ENCODE measurements at places on chromosomes 12 and 14.

- no peak for DNase-seq
Observed at GRCh38 chr14:50541159-50541567, 8.8 kb upstream of the MAP4K5 start.

GRCh38 chr14:54627540-54628363, 60.8 kb downstream of the SAMD4A start:
- DNase-seq = no peak

GRCh38 chr14:71108398-71109119, 201.3 kb downstream of the PCNX1 start:
- no peak for DNase-seq

DNA sequence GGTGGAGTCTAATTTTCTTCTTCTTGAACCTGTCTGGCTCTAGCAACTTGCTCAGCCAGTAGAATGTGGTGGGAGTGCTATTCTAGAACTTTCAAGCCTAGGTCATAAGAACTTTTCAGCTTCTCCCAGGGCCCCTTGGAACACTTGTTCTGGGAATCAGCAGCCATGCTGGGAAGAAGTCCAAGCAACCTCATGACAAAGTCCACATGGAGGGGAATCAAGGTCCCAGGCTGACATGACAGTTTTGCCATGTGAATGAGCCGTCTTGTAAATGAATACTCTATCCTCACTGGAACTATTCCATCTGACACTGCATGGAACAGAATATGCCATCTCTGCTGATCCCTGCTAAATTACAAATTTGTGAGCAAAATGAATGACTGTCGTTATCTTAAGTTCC, 214.2 kb upstream of the TBX3 start:
- DNase-seq = no peak

- DNase-seq = no peak
Observed at GRCh38 chr14:80956922-80957321, 1.5 kb downstream of the TSHR start.

DNA sequence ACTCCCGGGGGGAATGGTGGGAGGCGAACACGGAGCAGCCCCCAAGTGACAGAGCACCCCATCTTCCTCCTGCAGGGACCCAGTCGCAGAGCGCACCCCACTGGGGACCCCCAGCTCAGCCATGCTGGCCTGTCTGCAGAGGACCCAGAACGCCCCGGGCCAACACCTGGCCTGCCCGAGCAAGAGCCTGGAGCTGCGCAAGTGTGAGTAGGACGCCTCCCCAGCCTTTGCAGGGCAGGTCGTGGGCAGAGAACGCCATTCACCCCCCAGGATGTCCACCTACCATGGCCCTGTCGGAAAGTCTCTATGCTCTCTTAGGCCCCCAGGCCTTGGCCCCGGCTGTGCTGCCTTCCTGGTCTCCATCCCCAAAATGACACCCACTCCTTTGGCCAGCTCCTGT, 30.4 kb downstream of the FAM222A start:
- no peak for DNase-seq

DNA sequence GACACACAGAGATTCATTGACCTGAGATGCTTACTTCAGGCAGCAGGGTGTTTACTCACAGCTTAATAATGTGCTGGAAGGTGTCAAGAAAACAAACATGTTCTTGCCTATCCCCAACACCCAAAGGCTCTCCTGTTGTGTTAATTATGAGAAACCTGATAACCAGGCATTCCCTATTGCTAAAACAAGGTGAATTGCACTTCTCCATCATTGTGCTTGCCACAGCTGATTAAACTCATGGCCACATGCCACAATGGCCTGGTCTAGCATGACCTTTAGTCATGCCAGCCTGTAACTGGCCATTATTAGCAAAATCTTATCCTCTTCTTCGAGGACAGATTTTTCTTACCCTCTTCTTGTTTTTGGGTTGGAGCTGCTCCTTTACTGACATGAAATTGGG, 21.4 kb downstream of the SMOC1 start:
- DNase-seq = no peak

DNA sequence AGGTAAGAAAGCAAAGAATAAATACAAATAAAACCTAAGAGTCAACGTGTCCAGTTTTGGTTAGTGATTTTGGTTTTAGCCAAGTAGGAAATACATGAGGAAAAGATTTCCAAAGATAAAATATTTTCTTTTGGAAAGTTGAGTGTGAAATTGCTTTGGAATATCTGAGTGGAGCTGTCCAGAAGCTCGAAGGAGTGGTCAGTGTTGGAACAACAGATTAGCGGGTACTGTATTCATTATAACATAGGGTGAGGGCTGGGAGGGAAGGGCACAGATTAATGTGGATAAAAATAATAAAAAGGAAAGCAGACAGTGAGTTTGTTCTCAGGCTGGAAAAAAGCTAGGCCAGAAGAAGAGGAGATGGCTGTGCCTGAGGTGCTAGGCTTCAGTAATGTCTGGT, 101.5 kb upstream of the SLCO1C1 start:
- no peak for DNase-seq

- DNase-seq = no peak
Observed at GRCh38 chr12:108792361-108793292, 61.3 kb upstream of the CORO1C start.

DNA sequence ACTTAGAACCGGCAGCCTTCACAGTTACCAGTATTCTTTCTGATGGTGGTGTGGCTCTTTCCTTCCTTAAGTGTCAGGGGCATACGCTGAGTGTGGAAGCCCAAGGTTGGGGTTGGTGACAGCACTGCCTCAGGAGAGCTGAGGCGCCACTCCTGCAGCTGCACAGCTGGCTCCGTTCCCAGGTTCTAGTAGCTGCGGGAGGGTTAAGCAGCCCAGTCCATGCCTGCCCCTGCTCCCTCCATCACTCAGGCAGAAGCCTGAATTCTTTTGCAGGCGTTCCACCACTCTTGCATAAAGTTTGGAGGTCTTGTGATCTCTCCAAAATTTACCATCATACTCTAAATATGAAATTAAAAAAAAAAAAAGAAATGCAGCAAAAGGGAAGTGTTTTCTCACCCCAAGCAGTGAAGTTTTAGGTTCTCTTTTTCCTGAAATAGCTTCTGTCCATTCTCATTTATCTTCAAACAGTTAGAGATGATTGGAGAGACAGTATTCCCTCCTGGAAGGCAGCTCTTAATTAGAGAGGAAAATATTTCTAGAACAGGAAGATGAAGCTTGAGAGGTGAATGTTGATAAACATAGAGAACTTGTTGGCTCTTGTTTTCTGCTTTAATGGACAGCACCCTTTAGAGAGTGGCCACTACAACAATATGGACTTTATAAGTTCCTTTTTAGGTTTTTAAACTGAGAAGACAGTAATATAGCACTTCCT, 136.1 kb downstream of the FGD4 start:
- no peak for DNase-seq

- no peak for DNase-seq
Observed at GRCh38 chr12:66270613-66271012, 31.7 kb upstream of the HELB start.

DNA sequence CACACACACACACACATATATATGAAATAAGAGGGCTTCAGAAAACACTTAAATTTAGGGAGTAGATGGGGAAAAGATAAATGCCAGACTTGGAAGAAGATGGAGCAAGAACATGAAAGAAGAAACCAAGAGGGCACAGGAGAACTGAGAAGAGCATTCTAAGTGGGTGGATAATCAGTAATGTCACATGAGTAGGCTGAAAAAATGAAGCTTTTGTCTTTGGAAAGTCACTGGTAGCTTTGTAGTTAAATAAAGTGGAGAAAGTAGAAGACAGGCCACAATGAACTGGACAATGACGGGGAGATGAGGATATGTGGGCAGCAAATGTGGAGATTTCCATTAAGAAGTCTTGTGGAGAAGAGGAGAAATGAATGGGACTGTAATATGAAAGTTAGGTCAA, 2.2 kb upstream of the ZC2HC1C start:
- DNase-seq = no peak

DNA sequence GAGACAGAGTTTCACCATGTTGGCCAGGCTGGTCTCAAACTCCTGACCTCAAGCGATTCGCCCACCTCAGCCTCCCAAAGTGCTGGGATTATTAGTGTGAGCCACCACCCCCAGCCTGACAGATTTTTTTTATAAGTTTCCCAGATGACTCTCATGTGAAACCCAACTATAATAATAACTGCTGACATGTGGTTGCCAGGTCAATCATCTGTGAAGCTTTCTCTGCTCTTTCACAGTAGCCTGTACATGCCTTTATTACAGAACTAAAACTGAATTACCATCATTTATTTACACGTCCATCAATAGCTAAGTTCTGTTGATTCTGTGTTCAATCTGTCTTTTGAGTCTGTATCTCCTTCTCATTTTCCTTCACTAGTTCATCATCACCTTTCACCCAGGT, 218.5 kb downstream of the RPS29 start:
- DNase-seq = no peak

DNA sequence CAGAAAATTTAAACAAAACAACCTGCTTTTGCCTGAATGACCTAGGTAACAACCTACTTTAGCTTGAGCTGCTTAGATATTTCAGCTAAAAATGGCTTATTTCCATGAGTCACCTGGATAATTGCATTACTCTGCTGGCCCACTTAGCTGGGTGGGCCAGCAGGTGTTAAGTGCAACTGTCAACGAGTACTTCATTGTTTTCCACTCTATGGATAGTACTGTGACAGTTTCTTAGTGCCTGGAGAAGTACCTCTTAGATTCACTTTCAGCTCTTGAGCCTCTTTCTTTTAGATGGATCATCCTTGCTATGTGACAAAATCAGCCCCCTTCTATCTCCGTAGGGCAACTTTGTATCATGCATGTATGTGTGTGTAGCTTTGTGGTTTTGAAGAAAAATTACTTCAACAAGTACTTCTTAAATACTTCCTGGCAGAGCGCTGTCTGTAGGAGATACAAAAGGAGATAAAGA, 368.2 kb upstream of the ATP2B1 start:
- DNase-seq = no peak

- no peak for DNase-seq
Observed at GRCh38 chr12:115166698-115167315, 482.8 kb upstream of the TBX3 start.

- DNase-seq = no peak
Observed at GRCh38 chr14:71629250-71629649, 303.0 kb upstream of the RGS6 start.

GRCh38 chr12:42482041-42482747, 107.4 kb downstream of the PRICKLE1 start:
- DNase-seq = no peak

DNA sequence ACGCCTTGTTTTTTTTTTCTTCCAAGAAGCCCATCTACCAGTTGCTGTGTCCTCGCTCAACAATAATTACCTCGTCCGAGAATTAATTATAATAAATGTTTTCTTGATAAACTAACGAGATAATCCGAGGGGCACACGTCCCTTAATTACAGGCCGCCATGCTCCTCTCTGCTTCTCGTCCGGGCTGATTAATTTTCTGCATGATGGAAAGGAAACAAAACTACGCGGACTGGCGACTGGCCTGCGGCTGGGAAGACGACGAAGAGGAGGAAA, 2.2 kb downstream of the OTX2 start:
- DNase-seq = no peak

- no peak for DNase-seq
Observed at GRCh38 chr14:67735336-67736147, 33.9 kb downstream of the RDH12 start.

DNA sequence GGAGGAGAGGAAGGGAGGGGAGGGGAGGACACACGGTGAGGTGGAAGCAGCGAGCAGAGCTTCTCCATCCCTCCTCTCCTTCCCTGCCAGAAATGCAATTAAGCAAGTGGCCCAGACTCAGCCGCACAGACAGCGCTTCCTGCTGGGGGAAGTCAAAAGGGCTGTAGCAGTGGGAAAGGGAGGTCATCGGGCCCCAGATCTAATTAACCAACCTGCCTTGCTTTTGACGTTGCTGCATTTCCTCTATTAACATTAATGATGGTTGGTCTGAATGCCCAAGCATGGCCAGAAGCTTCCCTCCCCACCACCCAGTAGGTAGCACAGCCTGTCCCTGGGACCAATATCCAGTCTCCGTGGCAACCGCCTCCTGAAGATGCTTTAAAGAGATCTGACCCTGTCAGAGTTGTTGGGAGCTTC, 4.6 kb upstream of the NGB start:
- DNase-seq = no peak

DNA sequence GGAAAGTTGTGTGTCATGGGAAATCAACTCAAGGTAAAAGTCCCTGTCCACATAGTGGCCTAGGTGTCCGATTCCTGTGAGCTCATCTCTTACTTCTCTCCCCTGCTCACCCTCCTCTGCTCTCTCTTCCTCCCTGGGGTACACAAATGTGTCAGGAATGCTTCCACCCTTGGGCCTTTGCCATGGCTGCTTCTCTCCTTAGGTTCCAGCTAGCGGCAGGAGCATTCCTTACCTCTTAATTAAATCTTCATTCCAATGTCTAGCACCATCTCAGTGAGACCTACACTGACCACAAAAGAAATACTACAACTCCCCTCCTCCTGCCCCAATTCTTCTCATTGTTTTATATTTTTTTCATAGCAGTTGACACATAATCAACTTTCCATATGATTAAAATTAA, 298.6 kb downstream of the PDZRN4 start:
- no peak for DNase-seq

DNA sequence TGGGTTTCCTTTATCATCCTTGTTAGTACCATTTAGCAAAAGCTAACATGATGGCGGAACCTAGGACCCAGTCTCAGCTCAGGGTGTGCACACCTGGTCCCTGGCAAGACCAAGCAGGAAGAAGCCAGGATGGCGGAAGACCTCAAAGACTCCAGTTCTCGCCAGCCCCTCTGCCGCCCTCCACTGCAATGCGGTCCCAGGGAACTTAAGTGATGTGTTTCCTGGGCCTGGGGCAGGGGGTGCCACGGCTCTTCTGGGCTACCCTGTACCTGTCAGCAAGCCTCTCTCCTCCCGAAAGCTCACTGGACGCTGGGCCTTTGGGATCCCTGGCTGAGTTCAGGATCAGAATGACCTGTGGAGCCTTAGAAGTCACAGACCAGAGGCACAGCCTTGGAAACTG, 71.3 kb downstream of the FBXL14 start:
- no peak for DNase-seq

GRCh38 chr14:57274551-57274950, 5.8 kb downstream of the AP5M1 start:
- DNase-seq = no peak

- DNase-seq = no peak
Observed at GRCh38 chr12:107152315-107152714, 59.0 kb upstream of the CRY1 start.

GRCh38 chr12:67797185-67797741, 148.7 kb downstream of the DYRK2 start:
- no peak for DNase-seq

GRCh38 chr12:29895966-29896365, 112.2 kb upstream of the TMTC1 start:
- no peak for DNase-seq

DNA sequence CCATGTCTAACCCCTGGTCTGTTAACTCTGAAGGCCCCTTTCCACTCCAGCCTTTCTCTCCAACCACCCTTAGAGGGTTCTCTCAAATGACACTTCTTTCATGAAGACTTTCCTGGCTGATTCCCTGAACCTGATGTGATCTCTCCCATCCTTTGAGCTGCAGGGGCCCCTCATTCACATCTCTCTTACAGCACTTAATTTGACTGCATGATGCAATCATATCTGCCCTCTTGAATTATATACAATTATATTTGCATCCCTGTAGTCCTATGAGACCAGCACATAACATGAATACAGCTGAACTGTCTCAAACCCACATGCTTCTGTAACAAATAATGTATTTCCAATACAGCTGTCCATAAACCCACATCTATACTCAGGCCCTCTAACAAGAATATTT, 56.4 kb downstream of the PPP2R5E start:
- DNase-seq = no peak

Data from RKO (cell line).